ENCODE measurements at places on chromosomes 6 and 20.

DNA sequence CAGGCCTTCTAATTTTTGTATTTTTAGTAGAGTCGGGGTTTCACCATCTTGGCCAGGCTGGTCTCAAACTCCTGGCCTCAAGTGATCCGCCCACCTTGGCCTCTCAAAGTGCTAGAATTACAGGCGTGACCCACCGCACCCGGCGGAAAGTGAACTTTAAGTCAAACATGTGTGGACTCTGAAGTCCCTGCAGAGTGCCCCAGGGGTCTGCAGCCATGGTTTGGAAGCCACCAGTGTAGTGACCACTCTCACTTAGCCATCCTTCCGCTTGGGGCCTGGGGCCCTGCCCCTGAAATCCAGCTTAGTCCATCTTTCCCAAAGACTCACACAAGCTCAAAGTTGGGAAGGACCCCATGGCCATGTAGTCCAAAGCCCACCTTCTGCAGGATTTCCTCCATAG is 164.5 kb downstream of the GRM4 start:
- DNase-seq: no peak

- no peak for DNase-seq
These were observed 756.4 kb upstream of the MMS22L start for GRCh38 chr6:98039443-98039842.

DNA sequence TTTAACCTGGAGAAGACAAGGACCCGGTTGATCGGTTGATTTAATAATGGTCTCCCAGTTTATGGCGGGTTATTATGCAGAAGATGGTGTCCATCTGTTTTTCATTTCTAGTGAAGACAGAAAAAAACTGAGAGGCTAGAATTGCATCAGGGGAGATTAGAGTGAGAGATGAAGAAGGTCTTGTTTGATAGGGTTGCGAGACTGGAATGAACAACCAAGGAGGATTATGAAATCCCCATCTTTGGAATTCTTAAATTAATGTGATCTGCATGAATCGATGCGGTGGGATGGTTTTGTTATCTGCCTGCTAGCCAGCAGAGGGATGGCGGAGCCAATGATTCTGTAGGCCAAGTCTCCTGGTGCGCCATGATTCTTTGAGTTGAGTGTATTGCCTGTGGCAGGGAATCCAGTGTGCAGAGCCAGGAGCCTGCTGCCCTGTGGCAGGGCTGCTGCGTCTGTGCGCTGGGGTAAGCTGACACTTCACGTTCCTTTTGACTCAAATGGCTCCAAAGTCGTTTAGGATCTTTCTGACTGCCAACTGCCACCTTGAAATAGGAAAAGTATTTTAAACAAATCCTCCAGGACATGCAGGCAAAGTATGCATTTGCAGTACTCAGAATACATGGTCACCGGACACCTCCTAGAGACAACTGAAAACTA is 200.1 kb downstream of the CLIC5 start:
- DNase-seq: no peak

GRCh38 chr6:26205625-26206574 is 118.7 kb downstream of the HFE start:
- DNase-seq: no peak

- no peak for DNase-seq
These were observed 18.6 kb downstream of the RALY start for GRCh38 chr20:34012330-34012729.

DNA sequence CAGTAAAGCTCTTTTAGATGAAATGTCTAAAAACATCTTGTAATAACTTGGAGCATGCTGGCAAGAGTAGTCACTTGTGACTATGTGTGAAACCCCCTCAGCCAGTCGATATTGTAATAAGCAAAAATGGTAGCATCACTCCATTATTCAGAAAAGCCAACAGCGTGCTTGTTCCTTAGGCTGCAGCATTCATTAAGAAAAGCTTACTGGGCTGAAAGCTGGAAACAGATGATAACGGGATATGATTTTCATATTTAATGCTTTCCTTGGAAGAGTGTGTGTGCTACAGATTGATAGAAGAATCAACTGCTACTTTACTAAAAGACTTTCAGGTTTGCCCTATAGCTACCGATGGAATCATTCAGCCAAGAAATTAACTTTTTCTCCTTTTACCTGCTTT is 20.3 kb downstream of the KIZ start:
- DNase-seq: no peak

- DNase-seq: no peak
These were observed 112.8 kb downstream of the ASXL1 start for GRCh38 chr20:32470940-32471339.

DNA sequence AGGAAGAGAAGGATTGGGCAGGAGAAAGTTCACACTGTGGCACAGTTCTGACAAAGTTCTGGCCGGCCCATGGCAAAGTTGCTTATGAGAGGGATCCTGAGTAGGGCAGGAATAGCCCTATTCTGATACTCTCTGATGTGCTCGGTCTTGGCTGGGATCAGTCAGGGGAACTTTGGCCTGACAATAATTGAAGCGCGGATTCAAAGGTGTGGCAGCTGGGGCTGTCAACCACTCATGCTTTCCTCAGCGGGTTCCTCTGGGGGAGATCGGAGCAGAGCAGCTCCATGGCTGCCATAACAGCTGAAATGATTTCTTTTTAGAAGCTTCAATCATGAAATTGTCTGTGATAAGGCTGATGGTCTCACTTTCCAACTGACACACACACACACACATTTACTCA is 714.1 kb downstream of the DHX35 start:
- no peak for DNase-seq

DNA sequence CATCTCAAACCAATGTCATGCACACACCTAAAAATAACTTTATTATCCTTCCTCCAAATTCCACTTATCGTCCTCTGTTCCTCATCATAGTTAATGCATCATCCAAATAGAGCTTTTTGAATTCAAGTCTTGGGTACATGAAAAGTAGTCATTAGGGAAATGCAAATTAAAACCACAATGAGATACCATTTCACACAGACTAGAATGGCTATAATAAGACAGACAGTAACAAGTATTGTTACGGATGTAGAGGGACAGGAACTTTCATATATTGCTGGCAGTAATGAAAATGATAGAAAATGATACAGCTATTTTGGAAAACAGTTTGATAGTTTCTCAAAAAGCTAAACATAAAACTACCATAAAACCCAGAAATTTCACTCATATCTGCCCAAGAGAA is 59.1 kb downstream of the FHL5 start:
- no peak for DNase-seq

DNA sequence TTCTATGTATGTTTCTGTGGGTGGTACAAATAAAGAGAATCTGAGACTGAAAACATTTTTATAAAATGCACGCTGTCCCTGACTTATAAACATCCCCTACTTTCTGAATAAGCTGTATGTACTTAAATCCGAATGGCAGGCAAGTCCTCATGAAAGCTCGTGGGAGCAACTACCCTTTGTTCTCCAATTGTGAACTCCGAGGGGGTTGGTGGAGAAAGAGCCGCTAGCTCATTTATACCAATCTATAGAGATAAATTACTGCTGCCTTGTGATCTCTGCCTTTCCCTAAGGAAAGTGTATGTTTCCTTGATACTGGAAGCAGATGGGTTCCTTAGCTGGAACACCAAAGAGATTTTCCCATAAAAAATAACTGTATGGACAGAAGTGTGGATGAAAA is 84.5 kb downstream of the GJA10 start:
- no peak for DNase-seq

DNA sequence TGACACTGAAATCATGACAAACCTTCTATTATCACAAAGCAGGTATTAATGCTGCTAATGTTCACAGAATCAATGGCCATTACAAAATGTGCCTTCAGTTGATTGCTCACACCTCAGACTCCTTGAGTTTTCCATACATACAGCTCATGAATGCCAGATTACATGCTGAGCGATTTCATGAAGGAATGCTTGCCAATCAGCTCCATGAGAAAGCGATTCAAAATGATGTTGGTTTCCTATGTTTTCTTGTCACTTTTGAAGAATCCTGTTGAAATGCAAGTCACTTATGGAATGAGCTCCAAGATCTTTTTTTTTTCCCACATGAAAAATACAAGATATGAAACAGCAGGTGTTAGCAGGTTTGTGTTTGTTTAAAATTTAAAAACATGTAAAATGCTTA is 71.4 kb upstream of the SHLD1 start:
- DNase-seq: no peak

GRCh38 chr6:154488248-154488593 is 22.3 kb downstream of the CNKSR3 start:
- no peak for DNase-seq

GRCh38 chr6:25883536-25883935 is 9.5 kb upstream of the SLC17A3 start:
- DNase-seq: no peak

- no peak for DNase-seq
These were observed 14.4 kb upstream of the MAS1L start for GRCh38 chr6:29502181-29502580.

DNA sequence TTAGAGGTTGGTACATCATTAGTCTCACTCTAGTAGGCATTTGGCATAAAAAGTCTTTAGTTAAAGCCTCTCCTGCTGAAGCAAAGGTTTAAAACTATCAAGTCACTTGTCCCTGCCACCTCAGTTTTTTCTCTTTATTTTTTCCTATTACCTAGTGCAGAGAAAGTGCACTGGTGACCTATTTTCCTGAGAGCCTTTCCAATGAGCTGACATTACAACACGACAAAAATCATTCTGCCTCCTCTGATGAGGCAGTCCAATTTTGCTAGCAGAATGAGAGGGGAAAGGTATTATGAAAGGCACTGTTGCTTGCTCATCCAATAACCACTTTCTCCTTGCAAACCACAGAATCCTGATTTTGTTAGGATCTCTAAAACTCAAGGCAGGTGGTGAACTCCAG is 73.3 kb upstream of the SGK1 start:
- DNase-seq: no peak

- DNase-seq: no peak
These were observed 36.3 kb upstream of the SULF2 start for GRCh38 chr20:47821481-47822100.

DNA sequence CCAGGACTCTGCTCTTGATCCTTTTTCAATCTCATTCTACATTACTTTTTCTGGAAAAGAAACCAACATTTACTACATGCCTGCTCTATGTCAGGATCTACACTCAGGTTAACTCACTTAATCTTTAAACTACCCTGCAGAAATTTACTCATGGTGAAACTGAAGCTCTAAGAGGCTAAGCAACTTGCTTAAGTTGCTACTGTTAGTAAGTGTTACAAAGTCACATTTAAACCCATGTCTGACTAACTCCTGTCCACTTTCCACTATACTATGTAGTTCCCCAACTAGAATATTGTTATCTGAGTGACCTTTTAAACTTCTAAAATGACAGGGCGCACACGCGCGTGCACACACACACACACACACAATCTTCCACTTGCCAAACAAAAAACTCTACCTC is 5.0 kb downstream of the CEP162 start:
- DNase-seq: no peak

DNA sequence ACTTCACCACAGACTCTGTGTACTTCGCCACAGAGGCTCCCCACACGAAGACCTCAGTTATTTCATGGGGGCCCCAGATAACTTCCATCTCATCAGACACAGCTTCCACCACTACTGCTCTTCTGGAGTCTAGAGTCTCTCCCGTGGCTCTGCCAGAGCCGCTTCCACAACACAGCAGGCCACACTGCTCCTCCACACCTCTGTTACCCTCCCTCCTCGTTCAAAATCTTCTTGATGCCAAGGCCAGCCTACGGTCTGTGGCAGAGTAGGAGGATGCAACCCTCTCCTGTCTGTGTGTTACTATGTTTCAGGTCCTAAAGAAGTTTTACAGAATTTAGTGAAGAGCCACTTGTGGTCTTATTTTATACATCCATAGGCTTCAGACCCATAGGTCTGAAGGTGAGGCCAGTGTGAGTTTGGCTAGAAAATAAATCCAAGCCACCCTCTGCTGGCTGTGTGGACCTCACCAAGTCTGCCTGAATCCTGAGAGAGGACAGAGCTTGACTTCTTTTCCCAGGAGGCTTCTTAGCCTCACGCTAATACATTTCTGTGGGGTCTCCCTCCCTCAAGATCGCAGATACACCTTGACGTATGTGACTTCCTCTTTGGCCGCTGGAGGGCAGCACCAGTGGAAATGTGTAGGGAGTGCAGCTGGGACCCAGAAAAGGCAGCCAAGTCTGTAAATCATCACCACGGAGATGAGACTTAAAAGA is 197.7 kb downstream of the FAXC start:
- DNase-seq: peak; percentile 30

DNA sequence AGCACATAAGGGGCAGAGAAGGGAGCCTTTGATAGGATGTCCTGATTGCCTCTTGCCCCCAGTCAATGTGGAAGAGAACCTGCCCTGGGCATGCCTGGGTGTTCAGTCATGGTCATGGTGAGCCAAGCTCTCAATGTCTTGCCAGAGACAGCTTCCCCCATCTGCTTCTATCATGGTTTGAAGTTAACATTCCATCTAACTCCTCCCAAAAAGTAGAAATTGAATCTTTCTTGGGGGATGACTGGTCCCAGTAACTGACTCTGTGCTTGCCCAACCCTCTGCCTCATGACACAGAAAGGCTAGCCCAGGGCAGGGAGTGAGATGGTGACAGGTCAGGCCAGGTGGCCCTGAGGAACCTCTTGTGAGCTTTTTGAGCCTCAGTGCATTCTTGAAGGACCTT is 60.1 kb downstream of the ADTRP start:
- DNase-seq: no peak

- no peak for DNase-seq
These were observed 98.4 kb upstream of the PRSS16 start for GRCh38 chr6:27149150-27149549.

DNA sequence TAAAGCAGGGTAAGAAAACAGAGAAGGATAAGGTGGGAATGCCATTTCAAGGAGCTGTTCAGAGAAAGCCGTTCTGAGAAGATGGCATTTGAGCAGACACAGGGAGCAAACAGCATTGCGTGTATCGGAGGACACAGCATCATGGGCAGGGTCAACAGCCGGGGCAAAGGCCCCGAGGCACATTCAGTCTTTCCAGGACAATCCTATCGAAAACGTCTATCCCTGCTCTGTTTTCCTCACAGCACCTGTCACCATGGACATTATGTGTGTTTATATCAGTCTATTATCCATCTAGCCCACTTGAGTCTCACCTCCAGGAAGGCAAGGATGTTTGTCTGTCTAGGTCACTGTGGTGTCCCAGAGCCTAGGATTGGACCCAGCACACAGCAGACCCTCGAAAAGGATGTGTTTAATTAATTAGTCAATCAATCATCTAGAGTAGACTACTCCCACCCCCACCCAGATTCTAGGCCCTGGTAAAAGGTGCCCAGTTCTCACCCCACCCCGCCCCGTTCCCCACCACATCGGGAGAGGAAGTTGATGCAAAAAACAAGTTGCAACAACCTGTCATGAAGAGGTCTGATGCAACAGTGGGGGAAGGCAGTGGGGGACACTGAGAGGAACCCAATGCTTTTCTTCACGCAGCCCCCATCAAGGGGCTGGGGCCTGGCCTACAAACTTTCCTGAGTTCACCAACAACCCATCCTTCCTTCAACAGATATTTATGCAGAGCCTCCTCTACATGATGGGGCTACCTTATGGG is 66.6 kb downstream of the PREX1 start:
- DNase-seq: no peak

DNA sequence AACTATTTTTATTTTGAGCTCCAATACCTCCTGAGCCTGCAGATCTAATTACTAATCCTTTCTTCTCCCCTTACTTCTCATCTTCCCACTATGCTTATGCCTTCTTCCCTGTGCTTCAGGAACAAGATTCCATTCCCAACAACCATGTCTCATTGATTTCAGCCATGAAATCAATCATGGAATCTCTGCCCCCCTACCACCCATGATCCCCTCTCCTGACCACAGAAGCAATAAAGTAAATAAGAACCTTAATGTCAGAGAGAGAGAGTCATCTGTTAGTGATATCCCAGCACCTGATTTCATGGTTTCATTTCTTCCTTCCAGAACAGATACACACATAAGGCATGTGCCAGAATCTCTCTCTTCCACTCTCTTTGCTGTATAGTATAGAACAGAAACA is 339.7 kb upstream of the KCNQ5 start:
- DNase-seq: no peak

GRCh38 chr6:118500130-118501015 is 47.7 kb upstream of the PLN start:
- no peak for DNase-seq
